ENCODE measurements at places on chromosomes 1 and 21.

DNA sequence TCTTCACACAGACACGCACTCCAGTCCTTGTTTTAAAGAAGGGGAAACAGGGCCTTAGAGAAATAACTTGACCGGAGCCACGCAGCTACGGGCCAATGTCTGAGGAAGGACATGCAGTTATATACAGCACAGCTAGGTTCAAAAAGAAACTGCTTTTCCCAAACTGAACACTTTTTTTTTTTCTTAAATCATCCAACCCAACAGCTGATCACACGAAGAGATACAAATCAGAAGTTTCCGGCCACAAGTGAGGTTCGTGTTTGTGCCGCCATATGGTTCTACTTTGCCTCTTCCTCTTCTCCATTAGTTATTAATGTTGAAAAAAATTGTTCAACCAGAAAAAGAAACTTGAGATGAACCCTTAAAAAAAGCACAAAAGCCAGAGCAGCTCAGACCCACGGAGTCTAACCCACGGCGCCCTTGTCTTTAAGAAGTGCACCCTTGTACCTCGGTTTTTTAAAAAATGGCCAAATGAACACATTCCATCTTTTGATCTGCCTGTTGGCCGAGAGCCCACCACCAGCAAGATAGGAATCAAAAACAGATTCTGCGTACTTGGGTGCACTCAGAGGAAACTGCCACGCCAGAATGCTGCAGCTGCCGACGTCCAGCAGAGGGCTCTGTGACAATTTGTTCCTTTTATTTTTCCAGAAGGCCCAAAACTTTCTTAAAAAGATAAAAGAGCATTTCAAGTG is 78.9 kb downstream of the SLC66A1 start:
- DNase-seq, result peak; percentile 45

DNA sequence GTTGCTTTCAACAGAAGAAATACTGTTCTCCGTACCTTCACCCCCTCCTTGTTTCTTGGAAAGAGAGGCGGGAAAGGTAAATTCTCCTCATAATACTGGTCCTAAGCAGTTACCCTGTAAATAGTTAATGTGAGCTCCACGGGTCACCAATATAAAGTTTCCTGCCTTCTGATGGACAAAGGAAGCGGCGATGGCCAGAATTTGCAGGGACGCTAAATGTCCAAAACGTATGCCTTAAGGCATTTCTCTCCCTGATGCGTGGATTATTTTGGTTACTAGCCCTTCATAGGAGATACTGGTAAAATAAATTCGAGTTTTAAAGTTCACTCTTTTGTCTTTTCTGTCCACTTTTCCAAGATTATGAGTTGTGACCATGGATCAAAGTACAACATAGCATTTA is 898 bp upstream of the PTGS2 start:
- no peak for DNase-seq

DNA sequence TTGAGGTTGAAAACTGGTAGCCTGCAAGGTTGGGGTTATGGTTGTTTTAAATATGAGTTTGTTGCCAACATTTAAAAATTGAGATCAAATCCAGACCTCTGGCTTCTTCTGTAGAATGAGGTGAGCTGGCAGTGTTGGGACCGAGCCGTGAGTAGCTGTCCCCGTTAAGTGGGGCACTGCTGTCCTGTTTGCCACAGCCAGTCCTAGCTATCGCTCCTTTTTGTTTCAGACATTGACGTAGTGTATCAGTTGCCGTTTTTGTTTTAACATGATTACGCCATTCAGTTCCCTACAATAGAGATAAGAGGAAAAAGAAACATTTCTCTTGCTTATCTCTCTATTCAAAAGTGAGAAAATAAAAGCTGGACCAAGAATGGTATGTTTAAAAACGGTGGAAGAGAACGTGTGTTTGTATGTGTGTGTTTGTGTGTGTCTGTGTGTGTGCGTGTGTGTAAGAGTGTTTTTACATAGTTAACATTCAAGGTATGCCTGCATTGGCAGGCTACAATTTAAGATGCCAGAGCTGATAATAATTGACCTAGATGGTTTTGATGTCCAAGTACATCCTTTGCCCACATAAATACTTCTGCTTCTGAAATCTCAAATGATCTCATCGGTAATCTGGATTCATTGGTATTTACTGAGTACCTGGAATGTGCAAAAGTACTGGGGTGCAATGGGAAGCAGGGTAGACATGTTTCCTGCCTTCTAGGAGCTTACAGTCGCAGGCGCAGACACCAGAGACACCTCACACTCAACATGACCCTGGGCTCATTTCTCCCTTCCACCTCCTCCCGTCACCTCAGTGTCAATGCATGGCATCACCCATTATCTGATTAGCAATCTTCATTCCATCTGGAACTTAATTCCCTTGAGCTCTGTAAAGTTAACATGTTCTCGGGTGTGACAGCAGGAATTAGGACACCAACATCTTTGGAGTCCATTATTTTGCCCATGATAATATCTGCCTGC is 65.8 kb downstream of the HUNK start:
- no peak for DNase-seq

DNA sequence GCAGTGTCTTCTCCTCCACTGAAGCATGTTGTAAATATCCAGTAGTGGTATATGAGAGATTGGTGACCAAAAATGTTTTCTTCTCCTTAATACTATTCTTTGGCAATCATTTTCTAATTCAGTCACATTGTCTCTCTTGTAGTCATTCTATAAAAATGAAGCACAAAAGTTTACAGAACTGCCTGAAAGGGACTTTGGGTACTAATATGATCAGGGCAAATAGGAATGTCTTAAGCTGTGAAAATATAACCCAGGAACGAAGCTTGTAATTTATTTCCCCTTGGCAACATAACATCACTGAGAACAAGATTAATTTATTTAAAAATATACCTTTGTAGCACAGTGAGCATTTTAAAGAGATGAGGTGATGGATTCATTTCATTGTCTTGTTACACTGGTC is 4.9 kb downstream of the B3GALT2 start:
- DNase-seq, result no peak

DNA sequence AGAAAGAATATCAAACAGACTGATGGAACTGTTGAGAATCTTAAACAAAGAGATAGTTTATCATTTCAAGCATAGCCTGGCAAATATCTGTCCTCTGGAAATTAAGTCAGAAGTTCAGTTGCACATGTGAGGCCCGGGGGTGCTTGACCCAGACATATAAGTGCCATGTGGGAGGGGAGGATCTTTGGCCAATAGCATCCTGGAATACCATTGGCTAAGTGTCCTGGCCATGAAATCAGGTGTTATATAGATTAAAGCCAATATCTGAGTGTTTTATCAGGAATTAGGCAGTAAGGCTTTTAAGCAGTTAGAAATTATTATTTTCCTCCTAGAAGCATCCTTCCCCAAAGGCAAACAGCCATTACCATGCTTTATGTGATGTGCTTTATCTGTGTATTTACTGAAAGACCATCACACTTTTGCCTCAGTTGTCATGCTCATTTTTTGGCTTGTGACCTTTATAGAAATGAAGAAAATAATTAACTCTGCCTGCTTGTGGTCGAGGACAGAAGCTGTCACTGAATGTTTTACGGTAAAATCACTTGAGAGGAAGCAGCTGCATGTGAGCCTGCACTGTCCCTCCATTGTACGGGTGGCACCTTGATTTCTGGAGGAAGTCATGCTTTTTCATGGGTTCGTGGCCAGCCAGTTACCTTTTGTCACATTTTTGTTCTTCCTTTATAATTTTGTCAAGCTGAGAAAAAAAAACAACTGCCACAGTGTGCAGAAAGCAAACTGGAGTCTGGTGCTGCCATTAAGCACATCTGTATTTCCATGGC is 259.9 kb upstream of the FMN2 start:
- DNase-seq, result no peak

- DNase-seq, result no peak
These were observed 187.3 kb downstream of the ATP6V1G3 start for GRCh38 chr1:198352975-198353695.
